ENCODE measurements at places on chromosomes 5 and 9.
A peak's percentile ranks its signal among the peaks of the same experiment; 100 is the strongest.

DNA sequence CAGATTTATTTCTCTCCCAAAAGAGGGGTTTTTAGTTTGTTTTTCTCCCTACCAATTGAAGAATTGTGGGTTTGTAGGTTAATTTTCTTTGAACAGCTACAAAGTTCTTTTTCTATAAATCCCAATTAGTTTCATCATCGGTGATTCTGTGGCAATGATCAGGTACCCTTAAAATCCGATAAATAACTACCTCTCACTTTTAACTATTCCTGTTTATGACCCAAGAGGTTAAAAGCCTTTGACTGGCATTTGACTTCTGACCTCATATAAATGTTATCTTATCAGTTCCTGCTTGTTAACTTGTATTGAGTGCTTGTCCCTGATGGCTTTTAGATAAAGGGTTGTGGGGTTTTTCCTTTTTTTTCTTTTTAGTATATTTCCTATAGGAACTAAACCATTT is 124.4 kb upstream of the TMEM161B start:
- no peak for DNase-seq

DNA sequence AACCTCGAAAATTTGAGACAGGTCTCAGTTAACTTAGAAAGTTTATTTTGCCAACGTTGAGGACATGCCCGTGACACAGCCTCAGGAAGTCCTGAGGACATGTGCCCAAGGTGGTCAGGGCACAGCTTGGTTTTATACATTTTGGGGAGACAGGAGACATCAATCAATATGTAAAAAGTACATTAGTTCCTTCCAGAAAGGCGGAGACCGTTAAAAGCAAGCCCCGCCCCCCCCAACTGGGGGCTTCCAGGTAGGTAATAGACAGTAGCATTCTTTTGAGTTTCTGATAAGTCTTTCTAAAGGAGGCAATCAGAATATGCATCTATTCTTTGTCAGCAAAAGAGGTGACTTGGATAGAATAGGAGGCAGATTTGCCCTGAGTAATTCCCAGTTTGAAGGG is 599 bp upstream of the MOCS2 start:
- DNase-seq, result no peak

- DNase-seq, result no peak
Measured at GRCh38 chr5:101877451-101877850, 418.6 kb downstream of the SLCO4C1 start.

- peak; percentile 54 for DNase-seq
Measured at GRCh38 chr5:91382530-91383026, 539 bp downstream of the ARRDC3 start.

DNA sequence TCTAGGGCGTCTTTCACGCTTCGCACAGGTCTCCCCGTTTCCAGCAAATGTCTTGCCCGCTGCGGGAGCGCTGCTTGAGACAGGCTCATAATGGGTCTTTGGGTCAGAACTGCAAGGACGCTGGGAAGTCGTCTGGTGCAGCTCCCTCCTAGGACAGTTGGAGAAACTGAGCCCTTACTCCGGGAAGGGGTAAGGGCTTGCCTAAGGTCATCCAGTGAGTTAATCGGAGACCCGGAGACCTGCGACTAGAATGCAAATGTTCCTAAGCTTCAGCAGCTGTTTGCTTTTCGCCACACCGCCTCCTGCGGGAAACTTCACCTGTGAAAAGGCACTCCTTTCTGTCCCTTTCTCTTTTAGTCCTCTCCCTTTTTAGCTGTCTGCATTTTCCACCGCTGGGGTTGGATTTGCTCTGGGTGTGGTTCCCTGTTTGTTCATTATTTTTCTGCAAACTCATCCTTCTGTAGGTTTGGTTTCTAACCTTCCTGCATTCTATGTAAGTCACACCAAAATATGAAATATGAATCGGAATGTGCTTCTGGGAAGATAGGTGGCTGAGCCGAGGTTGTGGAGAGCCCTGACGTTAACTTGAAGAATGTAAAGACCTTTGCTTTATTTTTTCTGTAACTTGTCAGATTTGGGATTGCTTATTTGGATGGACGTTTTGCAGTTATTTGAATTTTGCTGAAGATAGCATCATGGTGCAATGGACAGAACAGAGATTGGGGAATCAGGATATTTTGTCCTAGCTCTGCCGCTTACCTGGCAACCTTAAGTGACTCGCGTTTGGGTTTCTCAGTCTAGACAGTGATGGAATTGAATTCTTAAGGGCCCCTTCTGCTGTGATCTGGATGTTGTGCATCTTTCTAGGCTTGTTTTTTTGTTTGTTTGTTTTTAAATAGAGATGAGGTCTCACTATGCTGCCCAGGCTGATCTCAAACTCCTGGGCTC is 909 bp downstream of the SLC36A1 start:
- DNase-seq, result peak; percentile 19

DNA sequence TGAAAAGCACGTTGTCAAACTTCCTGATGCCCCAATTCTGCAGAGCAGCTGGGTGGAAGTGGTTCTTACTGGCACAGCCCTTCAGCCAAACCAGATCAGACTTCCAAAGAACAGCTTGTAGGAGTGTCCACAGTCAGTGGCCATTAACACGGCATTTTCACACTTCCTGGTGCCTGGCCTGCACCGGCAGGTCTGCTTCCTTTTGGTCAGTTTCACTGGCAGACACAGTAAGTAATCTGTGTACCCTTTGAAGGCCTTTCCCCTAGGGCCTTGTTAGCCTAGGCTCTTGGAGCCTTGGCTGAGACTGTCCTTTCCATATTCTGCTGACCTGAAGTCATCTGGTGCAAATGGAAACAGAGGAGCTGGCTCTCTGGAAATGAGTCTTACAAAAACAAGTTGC is 297.5 kb upstream of the TNC start:
- no peak for DNase-seq

GRCh38 chr9:76605321-76605900 is 146.4 kb downstream of the GCNT1 start:
- no peak for DNase-seq

DNA sequence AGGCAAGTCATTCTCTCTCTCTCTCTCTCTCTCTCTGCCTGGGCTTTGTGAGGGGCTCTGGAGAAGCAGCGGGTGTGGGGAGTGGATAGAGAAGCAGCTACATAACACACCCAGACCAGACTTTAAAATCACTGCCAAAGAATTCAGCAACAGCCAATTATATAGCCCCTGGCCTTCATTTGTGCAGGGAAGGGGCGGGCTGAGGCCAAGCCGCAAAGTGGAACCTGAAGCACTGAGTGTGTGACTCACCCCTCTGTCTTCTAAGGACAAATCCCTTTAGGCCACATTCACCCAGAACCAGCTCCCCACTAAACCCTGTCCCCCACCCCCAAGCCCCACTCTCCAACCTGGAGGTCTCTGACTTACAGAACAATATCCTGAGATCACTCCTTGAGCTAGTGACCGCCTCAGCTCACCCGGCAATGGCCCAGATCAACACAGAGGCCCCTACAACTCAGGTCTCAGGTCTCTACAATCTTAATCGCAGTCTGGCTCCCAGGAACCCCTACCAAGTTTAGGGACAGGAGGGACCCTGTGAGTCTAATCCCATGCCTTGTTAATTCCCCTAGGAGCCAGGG is 6.0 kb downstream of the B4GALT1 start:
- peak; percentile 65 for DNase-seq

- DNase-seq, result peak; percentile 6
Measured at GRCh38 chr9:122346478-122347347, 24.1 kb upstream of the PTGS1 start.
